Activated CD8-positive, alpha-beta memory T cell treated with anti-CD3 and anti-CD28 coated beads for 1 hour (primary cell): ENCODE measurements at places on chromosomes 4 and X.

DNA sequence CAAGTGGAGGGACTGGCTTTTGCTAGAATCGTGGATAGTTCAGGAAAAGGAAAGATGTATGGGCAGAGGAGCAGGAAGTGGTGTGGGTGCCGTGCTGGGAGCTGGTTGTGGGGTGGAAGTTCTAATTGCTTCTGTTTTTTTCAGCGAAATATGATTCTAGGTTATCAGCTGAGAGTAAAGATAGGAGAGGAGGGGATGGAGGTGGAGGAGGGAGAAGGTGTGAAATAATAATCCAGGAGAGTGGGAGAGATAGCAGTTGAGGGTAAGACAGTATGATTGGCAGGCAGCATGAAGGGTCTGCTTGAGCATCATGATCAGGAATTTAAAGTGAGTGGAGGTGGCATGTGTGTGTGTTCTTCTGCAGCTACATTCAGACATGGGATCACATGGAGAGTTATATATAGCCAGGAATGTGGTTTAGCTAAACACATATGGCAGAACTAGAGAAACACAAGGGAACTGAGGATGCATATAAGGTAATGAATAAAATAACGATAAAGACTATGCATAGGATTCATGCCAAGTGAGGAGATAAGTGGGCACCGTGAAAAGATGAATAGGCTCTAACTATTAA lies 133.7 kb downstream of the ANK2 start:
- DNase-seq, result no peak

GRCh38 chrX:117570160-117570559 lies 546.5 kb downstream of the KLHL13 start:
- DNase-seq, result no peak

- no peak for DNase-seq
Observed at GRCh38 chr4:10606483-10607155, 77.9 kb downstream of the CLNK start.

DNA sequence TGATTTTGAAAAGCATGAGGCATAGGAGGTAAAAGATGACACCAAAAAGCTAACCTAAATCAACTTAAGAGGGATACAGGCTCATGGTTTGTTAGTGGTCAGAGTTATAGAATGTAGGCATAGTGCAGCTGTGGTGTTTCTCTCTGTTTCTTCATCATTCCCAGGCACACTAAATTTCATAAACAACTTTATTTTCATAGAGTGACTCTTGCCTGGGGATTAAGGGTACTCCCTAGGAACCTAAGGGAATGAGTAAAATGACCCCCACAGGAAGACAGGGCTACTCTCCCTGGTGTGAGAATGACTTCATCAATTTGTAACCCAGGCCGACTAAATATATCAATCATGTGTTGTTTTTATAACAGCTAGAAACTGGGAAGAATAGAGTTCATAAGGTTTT lies 11.1 kb downstream of the FABP2 start:
- DNase-seq, result no peak

DNA sequence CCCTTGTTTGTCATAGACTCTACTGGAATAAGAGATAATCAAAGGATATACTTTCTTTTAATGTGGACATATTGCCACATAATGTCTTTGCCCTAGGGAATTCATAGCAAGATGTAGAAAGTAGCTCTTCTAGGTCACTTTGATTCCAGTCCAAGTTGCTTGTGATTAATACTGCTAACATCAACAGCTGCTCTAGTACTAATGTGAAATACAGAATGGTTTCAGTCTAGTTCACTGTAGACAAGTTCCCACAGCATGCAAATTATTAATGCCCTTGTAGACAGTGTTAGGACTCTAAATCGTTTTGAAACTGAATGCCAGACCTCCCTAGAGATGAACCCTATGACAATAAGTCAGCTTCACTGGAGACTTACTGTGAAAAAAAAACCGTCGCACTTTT lies 494.6 kb upstream of the ATOH1 start:
- no peak for DNase-seq
